Activated naive CD4-positive, alpha-beta T cell treated with anti-CD3 and anti-CD28 coated beads, Interleukin-2, amount 10 ng/mL, durations not matched to agents 7 days and 5 days (primary cell): ENCODE measurements at places on chromosomes 12 and 14.

DNA sequence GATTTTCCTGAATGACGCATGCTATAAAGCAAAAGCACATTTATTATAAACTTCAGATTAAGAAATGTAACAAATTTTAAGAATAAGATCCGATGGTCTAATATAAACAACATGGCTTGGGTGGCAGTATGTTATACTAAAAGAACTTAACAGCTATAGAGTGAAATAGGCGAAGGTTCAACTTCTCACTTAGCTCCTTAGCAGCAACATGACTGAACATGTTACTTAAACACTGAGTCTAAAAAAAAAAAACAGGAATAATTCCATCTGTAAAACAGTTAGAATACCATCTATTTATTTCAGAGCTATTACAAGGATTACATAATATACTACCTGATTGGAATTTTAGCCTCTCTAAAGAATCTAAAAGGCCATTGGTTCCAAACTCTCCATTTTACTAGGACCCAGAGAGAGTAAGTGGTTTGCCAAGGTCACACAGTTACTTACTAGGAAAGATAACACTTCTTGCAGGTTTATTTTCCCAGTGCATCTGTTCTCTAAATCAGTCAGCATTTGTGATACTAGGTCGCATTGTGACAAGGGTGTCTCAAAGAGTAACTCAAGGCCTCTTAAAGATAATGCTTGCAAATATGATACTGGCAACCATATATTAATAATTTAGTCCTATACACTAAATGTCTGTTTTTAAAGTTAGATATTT lies 14.8 kb downstream of the OSBPL8 start:
- no peak for DNase-seq

DNA sequence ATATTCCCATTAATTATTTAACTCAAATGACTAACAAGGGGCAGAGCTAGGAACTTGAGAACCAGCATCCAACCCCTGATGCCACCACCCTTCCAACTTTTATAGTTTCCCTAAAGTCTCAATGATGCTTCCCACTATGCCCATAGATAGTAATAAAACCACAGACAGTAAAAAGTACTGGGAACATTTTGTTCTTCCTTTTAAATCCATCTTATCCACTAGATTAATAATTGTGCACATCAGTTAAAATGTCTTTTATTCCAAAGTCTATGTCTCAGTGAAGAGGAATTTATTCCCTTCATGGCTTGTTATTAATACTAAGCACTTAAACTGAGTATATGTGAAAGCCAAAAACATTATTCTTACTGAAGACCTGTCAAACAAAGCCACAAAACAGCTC lies 45.8 kb downstream of the SINHCAF start:
- no peak for DNase-seq

- peak; percentile 65 for DNase-seq
Measured at GRCh38 chr14:23294734-23295561, 7.7 kb downstream of the PPP1R3E start.

DNA sequence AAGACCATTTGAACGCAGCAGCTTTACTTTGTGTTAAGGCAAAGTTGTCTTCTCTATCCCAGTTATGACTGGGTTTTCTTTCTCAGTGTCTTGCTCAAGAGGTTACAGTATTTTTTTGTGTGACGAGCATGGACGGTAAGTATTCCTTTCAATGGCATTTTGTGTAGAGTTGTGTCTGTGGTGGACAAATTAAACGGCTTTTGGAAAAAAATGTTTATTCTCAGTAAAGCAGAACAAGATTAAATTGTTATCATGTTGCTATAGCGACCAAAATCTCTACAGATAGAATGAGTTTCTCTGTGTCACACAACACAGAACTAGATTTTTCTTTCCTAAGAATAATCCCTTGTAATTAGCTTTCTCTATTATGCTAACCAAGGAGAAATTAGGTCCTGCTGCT lies 417.1 kb downstream of the AEBP2 start:
- no peak for DNase-seq

- peak; percentile 42 for DNase-seq
Measured at GRCh38 chr12:27711317-27711682, 668 bp downstream of the MRPS35 start.

DNA sequence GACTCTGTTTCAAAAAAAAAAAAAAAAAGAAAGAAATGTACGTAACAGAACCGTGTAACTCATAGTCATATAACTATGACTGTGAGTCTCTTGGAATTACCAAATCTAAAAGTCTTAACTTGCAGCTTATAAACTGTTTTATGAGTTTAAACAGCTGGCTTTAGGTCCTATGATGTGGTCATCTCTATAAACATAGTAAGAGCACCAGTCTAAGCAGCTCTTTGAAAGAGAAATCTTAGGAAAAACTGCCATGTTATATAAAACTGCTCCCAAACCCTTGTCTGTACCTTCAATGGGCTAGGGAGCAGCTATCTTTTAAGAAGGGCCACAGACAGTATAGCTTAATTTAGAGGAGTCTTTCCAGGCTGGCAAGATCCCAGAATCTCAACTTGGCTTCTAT lies 115.5 kb upstream of the AEBP2 start:
- DNase-seq = no peak

DNA sequence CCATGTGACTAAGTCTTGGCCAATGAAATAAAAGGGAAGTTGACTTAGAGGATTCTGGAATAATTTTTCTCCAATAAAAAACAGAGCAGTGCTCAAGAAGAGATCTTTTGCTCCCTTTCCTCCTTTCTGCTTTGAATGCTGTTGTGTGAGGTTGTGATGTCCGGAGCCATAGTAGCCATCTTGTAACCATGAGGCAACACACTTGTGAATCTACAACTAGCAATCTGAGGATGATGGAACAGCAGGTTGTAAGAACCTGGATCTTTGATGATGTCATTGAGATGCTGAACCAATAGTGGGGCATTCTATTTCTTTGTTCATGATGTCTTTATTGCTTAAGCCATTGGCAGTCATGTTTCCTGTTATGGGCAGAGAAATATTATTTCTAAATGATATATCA lies 230.0 kb upstream of the SRRM4 start:
- no peak for DNase-seq

DNA sequence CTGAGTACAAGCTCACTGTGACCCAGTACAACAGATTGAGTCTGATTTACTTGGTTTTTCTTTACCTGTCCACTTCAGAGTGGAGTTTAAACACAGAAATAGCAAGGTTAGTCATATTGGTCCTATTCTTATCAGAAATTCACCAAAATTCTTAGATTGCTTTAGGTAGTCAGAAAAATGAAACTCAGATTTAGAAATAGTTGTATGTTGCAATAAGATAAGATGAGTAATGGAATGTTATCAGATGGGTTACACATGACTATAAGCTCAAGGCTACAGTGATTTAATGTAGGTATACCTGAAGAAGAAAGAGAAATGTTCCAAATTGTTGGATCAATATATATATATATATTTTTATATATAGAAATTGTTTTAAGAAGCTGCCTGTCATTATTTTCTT lies 524.1 kb downstream of the LRFN5 start:
- DNase-seq = no peak

- peak; percentile 52 for DNase-seq
Measured at GRCh38 chr12:110704750-110705149, 15.8 kb upstream of the HVCN1 start.

DNA sequence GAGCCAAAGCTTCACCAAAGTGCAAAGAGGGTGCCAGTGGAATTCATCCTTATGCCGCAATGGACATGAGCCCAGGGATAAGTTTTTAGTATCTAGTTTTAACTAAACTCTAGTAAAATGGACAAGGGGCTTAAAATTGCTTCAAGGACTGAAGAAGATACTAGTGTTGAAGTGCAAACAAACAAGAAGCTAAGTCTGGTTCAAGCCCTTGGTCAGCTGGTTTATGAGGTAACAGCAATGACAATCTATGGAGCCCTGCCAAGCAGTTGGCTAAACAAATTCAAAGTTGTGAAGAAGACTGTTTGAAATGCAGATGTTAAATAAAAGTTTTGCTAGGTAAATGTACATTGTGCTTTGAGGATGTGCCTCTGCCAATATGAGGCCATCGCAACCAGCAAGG lies 209.4 kb downstream of the KTN1 start:
- no peak for DNase-seq

DNA sequence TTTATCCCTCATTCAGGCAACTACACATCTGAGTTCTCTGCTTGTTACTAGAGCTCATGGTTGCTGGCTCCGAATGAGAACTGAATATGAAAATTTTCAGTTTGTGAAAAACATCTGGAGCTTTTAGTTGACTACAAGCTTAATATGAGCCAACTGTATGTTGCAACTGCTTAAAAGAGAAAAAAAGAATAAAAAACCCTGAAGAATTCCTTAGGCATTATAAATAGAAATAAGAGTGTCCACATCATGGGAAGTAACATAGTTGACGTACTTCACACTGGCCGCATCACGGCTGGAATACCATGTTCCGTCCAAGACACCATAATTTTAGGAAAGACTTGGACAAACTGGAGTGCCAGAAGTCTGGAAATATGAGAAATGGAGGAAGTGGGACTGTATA lies 57.9 kb downstream of the PDE3A start:
- no peak for DNase-seq

- DNase-seq = no peak
Measured at GRCh38 chr12:68773582-68773981, 27.6 kb downstream of the SLC35E3 start.

- DNase-seq = no peak
Measured at GRCh38 chr14:74563233-74563585, 48.8 kb downstream of the LTBP2 start.

DNA sequence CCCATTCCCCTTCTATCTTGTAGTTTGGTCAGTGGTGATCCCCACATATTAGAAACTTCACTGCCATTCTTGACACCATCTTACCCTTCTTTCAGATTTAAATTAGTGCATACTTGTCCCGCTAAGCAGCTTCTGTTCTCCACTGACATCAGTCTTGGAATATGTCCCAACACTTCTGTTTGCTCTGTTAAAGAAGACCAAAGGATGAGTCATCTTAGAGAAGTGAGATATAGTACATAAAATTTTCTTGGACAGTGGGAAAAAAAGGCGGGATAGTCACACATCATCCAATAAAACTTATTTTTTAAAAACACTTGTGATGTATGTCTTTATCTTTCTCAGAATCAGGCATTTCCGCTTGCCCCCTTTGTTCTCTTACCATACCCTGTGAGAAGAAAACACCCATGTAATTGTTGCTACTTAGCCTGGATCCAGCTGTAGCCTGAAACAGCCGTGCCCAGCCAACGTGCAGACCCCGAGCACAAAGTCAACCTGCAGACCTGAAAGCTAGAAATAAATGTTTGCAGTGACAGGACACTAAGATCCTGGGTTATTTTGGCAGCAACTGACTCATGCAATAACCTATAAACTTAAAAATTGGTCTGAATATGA lies 100.1 kb upstream of the PDE3A start:
- no peak for DNase-seq

DNA sequence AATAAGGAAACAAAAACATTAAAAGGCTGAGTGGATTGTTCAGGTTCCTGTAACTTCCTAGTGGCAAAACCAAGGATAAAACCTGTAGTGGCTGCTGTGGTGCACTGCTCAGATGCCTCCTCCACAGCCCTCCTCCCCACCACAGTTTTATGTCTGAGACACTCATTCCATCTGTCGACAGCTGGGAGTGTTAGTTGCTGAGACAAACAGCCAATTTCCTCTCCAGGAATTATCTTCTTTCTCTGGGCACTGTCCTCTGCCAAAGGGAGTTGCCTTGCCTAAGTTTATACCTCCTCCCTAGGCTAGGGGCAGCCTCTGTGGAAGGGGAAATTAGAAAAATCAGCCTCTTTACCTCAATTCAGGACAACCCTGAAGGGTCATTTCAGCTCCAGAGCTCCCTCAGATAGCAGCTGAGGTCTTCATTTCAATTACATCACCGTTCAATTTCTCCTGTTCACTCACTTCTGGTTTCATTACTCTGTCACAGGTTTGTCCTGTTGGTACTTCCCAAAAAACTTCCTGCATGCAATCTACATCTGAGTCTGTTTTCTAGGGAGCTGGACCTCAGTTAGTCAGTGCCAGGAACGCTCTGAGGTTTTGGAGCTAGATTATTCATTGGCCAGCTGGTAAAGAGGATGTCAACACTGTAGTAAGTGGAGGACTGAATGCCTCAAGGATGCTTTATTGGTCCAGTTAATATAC lies 74.9 kb upstream of the ATP2B1 start:
- no peak for DNase-seq

GRCh38 chr12:108973629-108974152 lies 47.2 kb downstream of the SVOP start:
- no peak for DNase-seq

GRCh38 chr12:128543971-128544370 lies 277.0 kb downstream of the TMEM132C start:
- DNase-seq = no peak

DNA sequence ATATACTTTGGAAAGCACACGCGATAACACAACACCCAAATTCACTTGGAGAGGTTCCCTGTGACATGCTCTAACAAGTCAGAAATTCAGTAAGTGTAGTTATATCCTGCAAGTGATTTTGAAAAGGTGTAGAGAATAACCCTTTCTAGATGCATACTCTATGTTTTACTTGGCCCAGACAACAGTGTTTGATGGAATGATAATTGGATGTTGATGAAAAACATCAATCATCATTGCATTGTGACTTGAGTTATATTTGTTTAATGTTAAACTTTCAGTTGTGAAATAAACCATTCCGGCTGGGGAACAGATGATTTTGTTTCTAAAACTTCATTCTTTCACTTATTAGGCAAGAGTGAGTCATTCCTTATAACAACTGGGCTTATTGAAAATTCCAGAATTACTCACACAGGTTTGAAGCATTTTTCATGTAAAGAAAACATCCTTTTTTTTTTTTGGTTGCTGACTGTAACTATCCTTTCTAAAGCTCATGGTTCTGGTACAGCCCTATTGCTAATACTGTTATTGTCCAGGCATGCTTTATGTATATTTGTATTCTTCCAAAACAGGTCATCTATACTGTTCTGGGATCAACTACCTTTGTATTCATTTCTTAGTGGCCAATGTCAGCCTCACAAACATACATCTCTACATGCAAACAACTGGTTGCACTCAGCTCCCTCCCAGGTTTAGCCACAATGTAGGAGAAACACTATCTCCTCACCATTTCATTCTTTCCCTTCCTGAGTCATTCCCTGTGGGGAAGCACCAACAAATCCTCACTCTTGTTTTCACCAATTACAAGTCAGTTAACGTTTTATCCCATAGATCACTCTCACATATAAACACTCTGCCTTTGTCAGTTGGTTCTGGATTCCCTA lies 121.2 kb upstream of the LRIG3 start:
- no peak for DNase-seq

DNA sequence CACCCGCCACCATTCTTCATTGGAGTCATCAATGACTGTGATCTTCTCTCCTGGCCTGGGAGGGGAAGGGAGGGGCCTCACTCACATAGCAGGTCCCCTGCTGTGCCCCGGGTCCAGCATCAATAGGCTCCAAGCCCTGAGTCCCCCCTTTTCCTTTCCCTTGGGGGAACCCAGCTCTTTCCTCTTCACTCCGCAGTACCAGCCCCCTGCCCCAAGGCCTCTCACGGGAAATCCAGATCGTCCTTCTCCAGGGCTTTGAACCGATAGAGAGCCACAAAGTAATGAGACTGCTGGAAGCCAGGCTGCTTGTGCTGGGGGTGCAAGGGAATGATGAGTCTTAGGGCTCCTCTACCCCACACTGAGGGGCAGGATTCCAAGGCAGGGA lies 6.7 kb downstream of the STAC3 start:
- DNase-seq = no peak
